ENCODE measurements at places on chromosomes 1 and 21.
A peak's percentile ranks its signal among the peaks of the same experiment; 100 is the strongest.

GRCh38 chr21:25656412-25656811, 17.4 kb downstream of the JAM2 start:
- no peak for DNase-seq

DNA sequence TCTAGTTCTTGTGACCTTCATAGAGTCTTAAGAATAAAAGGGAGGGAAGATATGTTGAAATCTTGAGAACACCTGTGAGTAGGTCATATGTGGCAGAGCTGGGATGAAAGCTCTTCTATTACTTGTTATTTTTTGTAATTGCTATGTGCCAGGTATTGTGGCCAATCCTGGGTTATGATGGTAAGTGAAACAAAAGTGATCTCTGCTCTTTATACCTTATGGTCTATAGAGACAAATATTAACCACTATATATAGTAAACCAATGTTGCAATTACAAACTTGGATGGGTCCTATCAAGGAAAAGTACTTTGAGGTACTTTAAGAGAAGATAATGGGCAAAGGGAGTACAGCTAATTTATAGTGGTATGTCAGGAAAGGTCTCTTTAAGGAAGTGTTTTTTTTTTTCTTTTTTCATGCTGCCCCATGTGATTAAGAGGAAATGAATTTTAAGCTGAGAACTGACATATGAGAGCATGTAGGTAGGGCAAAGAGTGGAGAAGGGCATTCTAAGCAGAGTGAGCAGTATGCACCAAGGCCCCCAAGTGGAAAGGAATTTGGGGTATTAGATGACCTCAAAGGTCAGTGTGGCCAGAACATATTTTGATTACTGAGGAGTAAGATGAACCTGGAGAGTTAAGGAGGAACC, 43.3 kb downstream of the POU2F1 start:
- no peak for DNase-seq

DNA sequence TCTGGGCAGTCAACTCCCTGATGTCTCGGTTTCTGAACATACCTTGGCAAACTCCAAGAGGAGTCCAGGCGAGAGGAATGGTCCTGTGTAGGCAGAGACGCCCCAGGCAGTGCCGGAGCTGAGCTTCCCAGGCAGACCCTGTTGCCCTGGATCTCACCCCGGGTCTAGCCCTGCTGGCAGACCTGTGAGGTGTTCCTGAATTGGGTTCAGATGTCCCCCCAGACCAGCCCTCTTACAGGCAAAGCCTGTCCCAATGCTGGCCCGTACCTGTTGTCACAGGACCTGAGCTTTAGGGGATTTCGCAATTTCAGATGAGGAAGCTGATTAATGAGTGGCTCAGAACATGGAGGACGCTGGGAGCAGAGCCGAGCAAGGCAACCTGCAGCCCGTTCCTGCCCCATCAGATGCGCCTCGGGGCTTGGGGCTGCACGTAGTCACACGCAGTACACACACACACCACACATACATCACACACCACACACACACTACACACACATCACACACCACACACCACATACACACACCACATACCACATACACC, 38.5 kb upstream of the PDE9A start:
- DNase-seq: peak; percentile 59

- DNase-seq: no peak
Measured at GRCh38 chr1:240074908-240075307, 16.8 kb upstream of the FMN2 start.

DNA sequence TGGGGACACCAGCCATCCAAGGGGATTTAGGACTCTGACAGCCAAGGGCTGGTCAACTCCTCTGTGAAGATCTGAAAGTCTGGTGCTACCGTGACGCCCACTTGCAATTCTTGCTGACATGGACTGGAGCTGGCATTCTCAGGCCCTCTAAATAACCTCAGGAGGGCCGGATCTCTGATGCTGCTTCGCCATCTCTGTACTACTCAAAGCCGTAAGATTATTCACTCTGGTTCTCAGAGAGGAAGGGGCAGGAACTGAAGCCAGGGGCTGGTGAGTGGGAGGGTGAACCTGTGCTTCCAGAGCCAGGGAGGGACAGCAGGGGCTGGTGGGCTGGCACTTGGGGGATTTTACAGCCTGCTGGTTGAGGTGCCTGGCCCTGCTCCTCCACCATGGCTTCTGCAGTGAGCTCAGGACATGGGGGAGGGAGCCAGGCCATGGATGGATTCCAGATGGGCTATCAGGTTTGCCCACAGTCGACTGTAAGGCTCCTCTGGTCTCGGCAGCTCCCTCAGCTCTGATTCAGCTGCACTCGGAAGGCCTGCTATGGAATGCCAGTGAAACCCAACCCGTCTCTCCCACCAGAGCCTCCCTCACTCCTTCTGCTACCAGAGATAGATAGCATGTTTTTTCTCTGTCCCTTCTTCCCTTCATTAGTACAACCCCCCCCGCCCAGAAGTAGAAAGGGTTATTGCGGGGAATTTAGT, 84.5 kb downstream of the PLXNA2 start:
- DNase-seq: no peak

DNA sequence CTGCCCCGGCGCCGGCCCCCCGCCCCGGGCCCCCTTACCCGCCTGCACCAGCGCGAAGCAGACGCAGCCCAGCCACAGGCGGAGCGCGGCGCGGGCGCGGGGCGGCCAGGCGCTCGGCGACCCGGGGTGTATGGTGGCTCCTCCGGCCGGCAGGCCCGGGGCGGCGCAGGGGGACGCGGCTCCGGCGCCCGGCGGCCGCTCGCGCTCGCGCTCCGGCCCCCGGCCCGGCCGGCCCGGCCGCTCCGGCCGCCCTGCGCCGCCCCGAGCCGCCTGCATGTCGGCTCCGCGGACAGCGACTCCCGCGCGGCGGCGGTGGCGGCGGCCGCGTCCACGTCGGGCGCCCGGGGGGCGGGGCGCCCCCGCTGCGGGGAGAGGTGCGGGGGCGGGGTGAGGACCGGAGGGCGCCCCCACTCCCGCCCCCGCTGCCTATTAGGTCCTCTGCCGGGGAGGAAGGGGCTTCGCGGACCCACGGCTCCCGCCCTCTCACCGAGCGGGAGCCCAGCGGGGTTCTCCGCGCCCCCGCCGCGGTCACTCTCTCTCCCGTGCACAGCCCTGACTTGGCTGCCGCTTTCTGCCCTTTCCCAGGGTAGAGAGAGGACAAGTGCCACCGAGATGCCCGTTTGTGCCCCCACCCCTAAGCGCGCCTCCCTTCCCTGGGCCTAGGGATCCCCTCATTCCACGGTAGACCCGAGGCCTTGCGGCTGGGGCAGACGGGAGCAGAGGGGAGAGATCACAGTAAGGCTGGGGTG, at the start of gene FNDC5:
TSS of gene FNDC5 (minus strand) at position 298 of the 749 bp plus-strand sequence.
- DNase-seq: no peak

- DNase-seq: no peak
Measured at GRCh38 chr1:232682248-232682647, 52.3 kb upstream of the SIPA1L2 start.

DNA sequence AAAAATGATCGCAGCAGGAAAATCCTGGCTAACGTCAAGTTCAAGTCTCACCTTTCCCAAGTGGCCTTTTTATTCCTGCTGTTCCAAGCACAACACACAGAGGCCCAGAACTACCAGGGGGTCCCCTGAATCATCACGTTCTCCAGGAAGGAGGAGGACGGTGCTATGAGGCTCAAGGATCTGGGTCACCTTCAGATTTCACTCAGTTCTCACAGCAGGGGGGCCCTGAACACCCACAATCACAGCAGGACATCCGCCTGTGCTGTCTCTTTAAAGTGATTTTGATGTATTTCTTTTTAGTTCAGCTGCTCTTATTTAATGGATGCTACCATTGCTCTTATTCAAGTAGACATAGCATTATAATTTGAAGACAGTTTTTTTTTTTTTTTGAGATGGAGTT, 173.4 kb downstream of the HUNK start:
- DNase-seq: no peak

- no peak for DNase-seq
Measured at GRCh38 chr1:4118746-4119515, 218.9 kb upstream of the C1orf174 start.

DNA sequence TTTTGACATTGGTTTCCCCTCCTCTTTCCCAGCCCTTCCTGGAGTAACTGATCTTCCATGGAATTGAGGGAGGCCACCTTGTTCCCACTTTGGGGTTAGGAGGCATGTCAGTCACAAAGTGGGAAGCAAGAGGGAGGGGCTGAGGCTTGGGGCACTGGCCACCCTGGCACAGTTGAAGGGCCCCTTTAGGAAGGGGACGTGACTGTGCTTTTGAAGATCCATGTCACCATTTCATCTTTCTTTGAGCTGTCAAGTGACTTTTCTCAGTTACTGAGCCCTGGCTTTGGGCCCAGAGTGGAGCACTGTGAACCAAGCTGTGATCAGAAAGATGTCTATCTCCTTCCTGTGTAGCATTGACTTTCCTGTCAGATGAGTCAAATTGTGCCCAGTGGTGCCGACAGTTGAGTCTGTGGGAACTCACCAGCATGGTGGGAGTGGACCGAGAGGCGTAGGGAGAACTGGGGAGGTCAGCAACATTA, 38.5 kb upstream of the TDRD10 start:
- peak; percentile 44 for DNase-seq

DNA sequence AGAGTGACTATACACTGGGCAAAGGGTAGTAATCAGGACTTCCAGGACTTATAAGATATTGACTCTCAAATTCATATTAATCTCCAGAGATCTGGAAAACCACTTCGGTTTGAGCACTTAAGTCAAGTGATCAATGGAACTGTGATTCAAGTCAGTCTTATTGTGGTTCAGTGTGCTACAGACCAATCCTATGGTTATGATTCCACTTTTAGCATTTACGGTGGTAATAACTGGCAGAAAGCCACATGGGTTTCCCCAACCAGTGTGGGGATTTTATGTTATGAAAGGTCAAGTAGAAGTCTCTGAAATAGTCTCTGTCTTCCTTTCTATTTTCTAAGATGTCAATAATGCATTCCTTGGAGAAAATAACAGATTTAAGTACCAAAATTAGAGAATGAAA, 151.3 kb upstream of the NEGR1 start:
- DNase-seq: no peak

GRCh38 chr1:200488375-200489165, 78.7 kb upstream of the ZNF281 start:
- DNase-seq: peak; percentile 38

- no peak for DNase-seq
Measured at GRCh38 chr21:33021150-33021549, 4.6 kb upstream of the OLIG2 start.

- DNase-seq: no peak
Measured at GRCh38 chr1:14689996-14690615, 91.6 kb downstream of the KAZN start.

GRCh38 chr1:98389809-98390208, 271.7 kb upstream of the SNX7 start:
- DNase-seq: no peak

- DNase-seq: no peak
Measured at GRCh38 chr1:17791055-17791390, 35.9 kb downstream of the ACTL8 start.

- DNase-seq: no peak
Measured at GRCh38 chr1:180586671-180587155, 27.9 kb downstream of the OVAAL start.

DNA sequence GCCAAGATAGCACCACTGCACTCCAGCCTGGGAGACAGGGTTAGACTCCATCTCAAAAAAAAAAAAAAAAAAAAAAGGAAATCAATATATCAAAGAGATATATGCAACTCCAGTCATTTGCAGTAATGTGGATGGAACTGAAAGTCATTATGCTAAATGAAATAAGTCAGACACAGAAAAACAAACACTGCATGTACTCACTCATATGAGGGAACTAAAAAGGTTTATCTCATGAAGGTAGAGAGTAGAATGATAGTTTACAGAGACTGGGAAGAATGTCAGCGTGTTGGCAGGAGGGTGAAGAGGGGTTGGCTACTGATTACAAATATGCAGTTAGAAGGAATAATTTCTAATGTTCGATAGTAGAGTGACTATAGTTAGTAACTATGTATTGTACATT, 13.2 kb downstream of the HSD11B1 start:
- DNase-seq: no peak

- DNase-seq: no peak
Measured at GRCh38 chr1:74913978-74914377, 181.0 kb downstream of the TYW3 start.

GRCh38 chr1:41607808-41608207, 123.3 kb upstream of the EDN2 start:
- no peak for DNase-seq

- no peak for DNase-seq
Measured at GRCh38 chr1:185734929-185735700, 924 bp downstream of the HMCN1 start.

- no peak for DNase-seq
Measured at GRCh38 chr1:201772178-201772577, 56.8 kb upstream of the IPO9 start.

- no peak for DNase-seq
Measured at GRCh38 chr1:119865627-119866026, 30.7 kb downstream of the ADAM30 start.

DNA sequence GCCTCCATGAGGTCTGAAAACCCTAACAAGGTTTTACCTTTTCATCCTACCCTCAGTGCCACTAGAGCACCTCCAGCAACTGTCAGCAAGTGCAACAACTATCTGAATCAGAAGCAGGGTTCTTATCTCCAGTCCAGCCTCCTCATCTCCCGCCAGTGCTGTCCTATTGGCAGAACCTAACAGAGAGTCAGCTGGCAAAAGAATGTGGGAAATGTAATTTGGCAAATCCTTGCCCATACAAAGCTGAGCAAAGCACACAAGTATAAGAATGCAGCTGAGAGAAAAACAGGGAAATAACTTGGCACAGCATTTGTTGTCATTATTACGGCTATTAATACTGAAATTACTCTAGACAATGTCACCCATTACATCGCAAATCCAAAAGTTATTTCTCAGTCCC, 124.2 kb downstream of the ATP6V1G3 start:
- DNase-seq: no peak

GRCh38 chr1:165409657-165410358, 35.1 kb downstream of the RXRG start:
- DNase-seq: no peak

GRCh38 chr1:44700573-44700972, 26.1 kb downstream of the ARMH1 start:
- no peak for DNase-seq

GRCh38 chr1:36968730-36969129, 65.6 kb downstream of the GRIK3 start:
- no peak for DNase-seq

DNA sequence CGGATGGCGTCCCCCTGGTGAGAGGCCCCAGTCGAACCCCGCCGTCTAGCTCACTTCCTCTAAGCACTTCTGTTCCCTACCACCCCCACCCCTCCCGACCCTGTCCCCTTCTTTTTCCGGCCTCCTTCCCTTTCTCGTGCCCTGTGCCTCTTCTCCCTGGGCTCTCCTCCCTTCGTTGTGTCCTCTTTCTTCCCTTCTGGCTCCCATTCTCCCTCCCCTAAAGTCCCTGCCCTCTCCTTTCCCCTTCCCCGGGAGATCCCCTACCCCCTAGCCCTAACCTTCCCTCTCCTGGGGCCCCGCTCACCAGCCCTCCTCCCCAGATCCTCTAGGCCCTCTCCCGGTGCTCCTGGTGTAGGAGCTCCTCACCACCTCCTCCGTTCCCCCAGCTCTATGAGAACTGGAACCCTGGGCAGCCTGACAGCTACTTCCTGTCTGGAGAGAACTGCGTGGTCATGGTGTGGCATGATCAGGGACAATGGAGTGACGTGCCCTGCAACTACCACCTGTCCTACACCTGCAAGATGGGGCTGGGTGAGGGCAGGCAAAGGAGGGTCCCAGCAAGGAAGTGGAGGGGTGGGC, 15.9 kb downstream of the BCAN start:
- DNase-seq: no peak
